ENCODE measurements at places on chromosomes 7 and 10.
A peak's percentile ranks its signal among the peaks of the same experiment; 100 is the strongest.

DNA sequence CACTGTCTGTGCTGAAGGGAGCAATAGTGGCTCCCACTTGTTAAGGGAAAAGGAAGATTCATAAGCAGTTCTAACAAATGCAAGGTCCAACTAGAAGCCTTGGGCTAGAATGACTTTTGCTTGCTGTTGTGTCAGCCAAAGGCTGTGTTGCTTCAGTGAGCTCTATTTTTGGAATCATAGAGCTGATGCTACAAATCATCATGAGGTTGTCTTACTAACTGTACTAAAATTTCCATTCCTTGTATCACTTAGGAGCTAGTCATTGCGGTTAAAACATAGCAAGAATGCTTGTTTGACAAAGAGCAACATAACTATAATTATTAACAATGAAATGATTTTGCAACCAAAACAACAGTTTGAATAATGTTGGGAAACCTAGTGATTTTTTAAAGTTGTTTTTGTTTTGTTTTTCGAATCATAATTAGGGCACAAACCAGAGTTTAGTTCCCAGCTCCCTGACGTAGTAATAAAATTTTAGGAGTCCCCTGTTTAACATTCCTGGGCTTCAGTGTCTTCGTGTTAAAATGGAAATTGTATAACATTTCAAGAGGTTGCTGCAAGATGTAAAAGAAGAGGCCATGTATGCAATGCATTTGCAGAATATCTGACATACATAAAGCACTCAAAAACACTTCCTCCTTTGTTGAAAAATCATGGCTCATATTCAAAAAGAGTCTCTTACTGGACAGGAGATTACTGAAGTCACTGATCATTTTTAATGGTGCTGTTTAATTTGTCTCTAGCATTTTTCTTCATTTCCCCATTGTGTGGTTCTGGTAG lies 183.4 kb downstream of the MACC1 start:
- DNase-seq: peak; percentile 55

- DNase-seq: no peak
These were observed 174.5 kb downstream of the ZNF365 start for GRCh38 chr10:62548686-62549085.

DNA sequence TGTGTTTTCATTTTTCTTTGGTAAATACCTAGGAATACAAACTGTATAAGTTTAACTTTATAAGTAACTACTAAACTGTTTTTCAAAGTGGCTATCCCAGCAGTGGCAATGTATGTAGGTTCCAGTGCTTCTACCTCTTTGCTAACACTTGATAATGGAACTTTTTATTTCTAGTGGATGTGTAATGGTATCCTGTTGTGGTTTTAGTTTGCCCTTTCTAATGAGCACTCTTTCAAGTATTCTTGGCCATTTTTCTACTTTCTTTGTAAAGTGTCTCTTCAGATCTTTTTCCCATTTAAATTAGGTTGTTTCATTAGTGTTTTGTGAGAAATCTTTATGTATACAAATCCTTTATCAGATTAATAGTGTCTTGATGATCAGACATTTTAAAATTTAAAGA lies 4.6 kb downstream of the KIF20B start:
- DNase-seq: no peak

GRCh38 chr7:146655928-146656797 lies 539.6 kb downstream of the CNTNAP2 start:
- DNase-seq: no peak

DNA sequence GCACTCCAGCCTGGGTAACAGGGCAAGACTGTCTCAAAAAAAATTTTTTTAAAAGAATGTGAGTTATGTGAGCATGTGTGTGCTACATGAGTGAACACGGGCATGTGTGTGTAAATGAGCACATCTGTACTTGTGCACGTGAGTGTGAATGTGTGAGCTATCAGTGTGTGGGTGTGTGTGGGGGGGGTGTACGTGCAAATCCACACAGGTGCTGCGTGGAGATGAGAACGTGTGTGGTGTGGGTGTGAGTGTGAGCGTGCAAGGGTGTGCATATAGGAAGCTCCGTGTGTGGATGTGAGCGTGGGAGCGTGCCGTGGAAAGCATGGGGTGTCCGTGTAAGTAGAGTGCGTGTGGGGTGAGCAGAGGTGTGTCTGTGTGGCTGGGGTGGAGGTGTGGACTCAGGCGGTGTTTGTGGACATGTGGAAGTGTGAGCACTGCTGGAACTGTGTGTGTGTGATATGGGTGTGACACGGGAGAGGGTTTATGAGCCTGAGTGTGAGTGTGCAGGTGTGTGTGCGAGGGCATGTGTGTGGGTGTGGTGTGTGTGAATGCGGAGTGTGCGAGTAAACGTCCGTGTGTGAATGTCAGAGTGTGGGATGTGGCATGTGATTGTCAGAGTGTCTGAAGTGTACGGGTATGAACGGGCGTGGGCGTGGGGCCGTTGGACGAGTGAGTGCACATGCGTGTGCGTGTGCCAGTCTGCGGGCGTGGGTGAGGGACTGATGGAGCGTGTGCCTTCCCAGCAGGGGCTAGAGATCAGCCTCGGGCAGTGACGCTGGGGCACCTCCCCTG lies 45.9 kb upstream of the TNRC18 start:
- DNase-seq: no peak

DNA sequence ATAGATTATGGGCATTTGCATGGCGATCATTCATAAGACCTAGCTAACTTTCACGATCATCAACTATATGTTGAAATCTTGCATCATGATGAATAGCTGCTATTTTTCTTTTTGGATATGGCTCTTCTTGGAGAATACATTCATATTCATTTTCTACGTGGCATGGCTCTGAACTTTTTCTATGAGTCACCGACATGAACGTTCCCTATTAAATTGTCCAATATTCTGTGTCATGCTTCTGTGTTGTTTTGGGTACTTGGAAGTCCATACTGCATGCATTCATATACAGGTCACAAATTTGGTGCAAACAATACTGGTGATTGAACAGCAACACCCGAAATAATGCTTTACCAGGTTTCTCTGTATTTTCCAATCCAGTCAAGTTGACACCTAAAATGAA lies 37.9 kb upstream of the ANKRD1 start:
- DNase-seq: no peak

- no peak for DNase-seq
These were observed 5.3 kb downstream of the CPA1 start for GRCh38 chr7:130385600-130386066.

- peak; percentile 38 for DNase-seq
These were observed 401.9 kb downstream of the POM121L12 start for GRCh38 chr7:53437336-53437735.

DNA sequence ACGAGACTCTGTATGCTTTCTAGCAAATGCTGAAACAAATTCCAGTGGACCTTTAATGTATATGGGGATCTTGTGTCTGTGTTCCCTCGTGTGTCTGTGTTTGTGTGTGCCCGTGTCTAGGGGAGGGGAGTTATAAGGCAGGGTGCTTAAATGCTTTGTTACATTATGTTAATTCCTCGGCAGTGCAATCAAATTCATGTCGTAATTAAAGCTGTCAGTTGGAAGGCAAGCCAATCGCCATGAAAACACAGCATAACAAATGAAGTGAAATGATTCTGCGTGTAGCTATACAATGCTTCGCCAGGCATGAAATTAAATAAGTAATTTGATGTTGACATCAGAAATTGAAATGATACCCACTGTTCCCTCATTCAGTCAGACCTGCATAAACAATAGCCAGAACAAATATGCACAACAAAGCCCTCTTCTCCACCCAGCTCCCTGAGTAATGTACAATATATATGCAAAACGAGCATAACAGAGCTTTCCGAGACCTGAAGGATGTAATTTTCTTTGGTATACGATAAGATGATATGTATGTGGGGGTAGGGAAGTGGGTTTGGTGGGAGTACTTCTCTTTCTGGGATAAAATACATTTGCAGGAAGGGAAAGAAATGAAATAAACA lies 534.1 kb downstream of the AUTS2 start:
- no peak for DNase-seq

- no peak for DNase-seq
These were observed 566.7 kb upstream of the FOXK1 start for GRCh38 chr7:4115442-4115841.

- DNase-seq: no peak
These were observed 159.0 kb downstream of the PLXNA4 start for GRCh38 chr7:132417103-132417906.

GRCh38 chr7:117395743-117396142 lies 31.6 kb downstream of the ASZ1 start:
- DNase-seq: no peak

GRCh38 chr7:54879776-54880175 lies 120.8 kb upstream of the SEC61G start:
- no peak for DNase-seq

DNA sequence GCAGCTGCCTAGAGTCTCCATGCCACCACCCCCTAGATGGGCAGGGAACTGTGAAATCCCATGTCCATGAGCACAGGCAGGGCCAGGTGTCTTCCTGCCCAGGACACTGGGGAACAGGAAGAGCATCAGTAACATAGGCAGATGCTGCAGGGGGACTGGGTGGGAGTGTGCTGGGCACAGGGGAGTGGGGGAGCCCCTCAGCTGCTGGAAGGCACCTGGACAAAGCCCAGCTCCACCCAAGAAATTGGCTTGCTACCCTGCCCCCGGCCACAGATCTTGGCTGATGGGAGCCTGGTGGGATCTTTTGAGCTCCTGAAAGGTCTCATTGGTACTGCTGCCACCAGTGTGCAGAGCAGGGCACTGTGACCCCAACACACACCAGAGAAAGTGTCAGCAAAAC lies 66.7 kb downstream of the TCERG1L start:
- no peak for DNase-seq

DNA sequence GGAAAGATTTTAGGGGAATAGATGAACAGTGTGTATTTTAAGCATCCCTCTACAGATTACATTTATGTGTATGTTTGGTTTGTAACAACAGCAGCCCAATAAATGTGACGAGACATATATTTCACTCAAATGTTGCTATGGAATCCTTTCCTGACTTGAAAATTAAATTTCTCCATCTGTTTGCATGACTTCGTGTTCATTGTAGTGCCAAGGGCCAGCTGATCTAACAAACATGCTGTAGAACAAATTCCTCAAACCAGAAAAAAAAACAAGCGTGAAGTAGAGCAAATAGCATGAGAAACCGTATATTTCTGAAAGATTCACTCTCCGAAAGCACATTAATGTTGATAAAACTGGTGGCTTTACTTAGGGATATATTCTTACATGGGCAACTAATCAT lies 87.8 kb downstream of the NRCAM start:
- DNase-seq: no peak

GRCh38 chr10:70954381-70955176 lies 66.2 kb upstream of the PCBD1 start:
- DNase-seq: no peak

GRCh38 chr10:92590623-92591549 lies 2.0 kb upstream of the KIF11 start:
- no peak for DNase-seq

DNA sequence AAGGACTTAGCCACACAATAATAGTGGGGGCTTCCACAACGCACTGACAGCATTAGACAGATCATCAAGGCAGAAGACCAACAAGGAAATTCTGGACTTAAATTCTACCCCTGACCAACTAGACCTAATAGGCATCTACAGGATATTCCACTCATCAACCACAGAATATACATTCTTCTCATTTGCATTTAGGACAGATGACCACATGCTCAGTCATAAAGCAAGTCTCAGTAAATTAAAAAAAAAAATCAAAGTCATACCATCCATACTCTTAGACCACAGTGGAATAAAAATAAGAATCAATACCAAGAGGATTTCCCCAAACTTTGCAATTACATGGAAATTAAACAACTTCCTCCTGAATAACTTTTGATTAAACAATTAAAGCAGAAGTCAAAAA lies 155.9 kb downstream of the CDK14 start:
- no peak for DNase-seq

GRCh38 chr7:13628239-13629001 lies 361.0 kb downstream of the ETV1 start:
- DNase-seq: peak; percentile 22

- DNase-seq: no peak
These were observed 155.7 kb upstream of the HGF start for GRCh38 chr7:81925530-81925929.

DNA sequence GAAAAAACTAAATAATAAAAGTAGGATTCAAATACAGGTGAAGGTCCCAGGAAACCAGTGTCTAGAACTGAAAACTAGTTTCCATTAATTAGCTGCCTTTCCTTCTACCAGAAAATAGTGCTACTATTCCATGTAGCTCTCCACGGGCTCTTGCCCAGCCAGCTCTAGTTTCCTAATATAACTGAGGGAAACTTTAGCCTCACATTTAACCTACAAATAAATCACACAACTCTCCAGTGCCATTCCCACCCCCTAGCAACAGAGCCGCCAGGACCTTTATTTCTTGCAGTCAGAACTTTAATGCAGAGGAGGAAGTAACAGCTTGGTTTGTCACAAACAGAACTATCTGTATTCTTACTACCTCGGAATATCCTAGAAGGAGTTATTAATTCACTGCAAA lies 10.3 kb downstream of the TOMM7 start:
- no peak for DNase-seq

DNA sequence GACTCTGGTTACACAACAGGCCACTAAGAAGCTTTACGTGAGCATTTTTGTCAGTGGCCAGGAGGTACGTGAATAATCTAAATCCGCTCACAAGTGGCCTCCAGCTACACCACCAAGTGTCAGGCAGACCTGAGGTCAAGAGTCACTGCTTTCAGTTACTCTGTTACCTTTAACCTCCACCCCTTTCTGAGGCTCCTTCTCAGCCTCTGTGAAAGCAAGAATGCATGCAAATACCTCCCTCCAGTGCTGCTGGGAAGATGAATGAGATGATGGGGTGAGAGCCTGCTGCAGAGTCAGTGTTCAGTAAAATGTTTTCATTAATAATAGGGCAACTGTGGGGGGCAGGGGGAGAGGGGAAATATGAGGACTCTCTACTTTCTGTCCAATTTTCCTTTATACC lies 11.2 kb downstream of the DDC start:
- DNase-seq: peak; percentile 15

GRCh38 chr10:131961047-131961776 lies 20.5 kb downstream of the BNIP3 start:
- DNase-seq: no peak

DNA sequence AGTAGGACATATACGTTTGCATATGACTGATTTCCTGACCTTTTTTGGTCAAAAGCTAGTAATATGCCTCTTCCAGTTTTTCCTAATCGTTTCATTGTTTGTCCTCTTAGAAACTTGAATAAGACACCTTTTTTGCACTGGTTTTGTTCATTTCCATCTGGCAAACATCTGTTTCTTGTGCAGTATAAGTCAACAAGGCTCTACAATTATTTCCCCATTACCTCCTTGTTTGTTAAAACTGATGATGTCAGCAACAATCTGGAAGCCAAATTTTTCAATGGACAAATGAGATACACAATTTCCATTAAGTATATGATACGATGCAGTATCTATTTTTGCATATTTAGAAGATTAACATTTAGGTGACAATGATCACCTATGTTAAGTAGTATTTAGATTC lies 148.8 kb downstream of the NRBF2 start:
- DNase-seq: no peak

DNA sequence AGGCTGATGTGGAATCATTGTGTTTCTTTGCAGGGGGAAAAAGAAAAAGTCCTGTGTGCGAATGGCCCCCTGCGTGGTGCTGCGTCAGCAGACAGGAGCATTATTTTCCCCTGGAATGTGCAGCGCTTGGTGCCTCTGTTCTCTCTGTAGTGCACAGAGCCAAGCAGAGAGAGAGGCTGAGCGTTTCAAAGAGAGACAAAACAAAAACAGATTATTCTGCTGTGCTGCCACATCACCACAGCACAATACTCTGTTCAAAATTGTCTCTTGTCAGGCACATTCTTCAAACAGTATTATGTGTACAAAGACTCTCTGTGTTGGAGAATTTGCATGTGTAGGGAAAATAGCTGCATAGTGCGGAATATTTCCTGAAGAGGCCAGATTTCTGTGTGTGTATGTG lies 609.0 kb downstream of the SDK1 start:
- DNase-seq: no peak

- DNase-seq: peak; percentile 23
These were observed 156.8 kb downstream of the FRMD4A start for GRCh38 chr10:14173706-14174594.

All from trophoblast cell (in vitro differentiated cells and primary cell).